GM23338 (cell line): ENCODE measurements at places on chromosomes 6 and 20.
A peak's percentile ranks its signal among the peaks of the same experiment; 100 is the strongest.

DNA sequence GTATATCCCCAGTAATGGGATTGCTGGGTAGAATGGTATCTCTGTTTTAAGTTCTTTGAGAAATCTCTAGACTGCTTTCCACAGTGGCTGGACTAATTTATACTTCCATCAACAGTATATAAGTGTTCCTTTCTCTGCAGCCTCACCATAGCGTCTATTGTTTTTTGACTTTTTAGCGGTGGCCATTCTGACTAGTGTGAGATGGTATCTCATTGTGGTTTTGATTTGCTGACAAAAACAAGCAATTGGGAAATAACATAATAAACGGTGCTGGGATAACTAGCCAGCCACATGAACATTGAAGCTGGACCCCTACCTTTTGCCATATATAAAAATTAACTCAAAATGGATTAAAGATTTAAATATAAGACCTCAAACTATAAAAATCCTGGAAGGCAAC lies 14.2 kb downstream of the OR2A4 start:
- DNase-seq = no peak

GRCh38 chr6:33875696-33876095 lies 71.9 kb upstream of the MLN start:
- no peak for DNase-seq

DNA sequence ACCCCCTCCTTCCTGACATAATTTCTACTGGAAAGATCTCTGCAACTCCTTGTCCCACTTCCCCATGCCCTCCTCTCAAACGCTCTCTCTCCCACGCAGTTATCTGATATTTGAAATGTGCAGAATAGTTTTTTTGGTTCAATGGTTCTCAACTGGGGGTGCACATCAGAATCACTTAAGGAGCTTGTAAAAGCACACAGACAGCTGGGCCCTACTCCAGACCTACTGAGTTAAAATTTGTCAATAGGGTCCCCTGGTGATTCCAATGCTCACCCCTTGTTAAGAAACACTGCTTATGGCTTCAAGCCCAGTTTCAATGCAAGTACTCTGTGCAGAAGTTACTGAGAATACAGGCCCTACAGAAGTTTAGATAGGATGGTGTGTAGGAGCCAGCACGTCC lies 45.2 kb upstream of the KCNK16 start:
- DNase-seq = no peak

GRCh38 chr6:34598712-34599111 lies 42.6 kb upstream of the SPDEF start:
- DNase-seq = no peak

GRCh38 chr6:158353883-158354877 lies 41.9 kb downstream of the TULP4 start:
- DNase-seq = no peak

DNA sequence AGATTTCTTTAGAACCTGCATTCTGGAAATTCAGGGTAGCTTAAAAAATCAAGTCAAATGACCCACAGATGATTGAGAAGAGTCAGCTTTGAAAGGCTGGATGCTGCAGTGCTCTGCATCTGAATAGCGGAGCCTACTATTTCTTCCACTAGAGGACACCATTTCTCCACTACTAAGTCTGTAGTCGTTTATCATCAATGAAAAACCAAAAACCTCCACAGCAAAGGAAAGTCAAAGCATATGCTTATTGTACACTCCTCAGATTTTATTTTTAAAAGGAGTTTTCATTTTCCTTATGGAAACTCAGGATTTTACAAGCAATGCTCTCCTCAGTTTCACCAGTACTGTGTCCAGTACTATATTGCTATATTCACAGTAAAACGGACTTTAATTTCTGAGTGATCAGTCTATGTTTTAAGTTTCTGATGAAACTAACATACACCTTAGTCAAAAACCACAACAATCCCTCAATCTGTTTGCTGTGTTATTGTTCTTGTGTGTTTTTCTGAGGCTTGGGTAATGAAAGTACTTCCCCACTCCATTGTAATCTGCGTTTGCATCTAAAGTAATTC lies 50.5 kb upstream of the ENPP5 start:
- DNase-seq = peak; percentile 80

DNA sequence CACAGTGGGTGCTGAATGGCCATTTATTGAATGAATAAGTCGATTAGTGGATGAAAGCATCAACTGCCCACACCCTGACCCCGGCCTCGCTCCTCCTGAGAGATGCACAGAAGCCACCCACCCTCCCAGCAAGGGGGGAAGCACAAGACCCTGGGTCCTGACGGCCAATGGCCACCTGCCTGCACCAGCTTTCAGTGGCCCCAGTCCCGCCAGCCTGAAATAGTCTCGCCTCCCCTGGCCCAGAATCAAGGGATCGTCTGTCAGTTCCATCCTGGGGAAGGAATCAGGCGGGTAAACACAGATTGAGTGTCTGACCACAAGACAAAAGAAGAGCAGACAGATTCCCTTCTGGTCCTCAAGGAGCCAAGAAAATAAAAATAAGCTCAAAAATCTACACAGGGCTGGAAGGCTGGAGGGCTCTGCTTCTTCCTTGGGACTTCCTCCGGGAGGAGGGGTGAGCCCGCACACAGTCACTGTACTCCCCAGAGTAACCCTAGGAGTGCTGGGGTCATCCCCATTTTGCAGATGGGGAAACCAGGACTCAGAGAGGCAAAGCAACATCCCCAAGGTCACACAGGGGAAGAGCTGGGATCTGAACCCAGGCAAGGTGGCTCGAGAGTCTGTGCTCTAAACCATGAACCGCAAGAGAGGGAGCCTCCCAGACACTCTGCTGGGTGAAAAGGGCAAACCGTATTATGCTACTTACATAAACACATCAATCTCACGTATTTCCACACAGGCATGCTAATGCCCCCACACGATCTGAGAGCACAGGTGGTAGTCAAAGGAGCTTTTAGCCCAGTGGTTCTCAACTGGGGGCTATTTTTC lies 7.8 kb downstream of the PREX1 start:
- peak; percentile 27 for DNase-seq

DNA sequence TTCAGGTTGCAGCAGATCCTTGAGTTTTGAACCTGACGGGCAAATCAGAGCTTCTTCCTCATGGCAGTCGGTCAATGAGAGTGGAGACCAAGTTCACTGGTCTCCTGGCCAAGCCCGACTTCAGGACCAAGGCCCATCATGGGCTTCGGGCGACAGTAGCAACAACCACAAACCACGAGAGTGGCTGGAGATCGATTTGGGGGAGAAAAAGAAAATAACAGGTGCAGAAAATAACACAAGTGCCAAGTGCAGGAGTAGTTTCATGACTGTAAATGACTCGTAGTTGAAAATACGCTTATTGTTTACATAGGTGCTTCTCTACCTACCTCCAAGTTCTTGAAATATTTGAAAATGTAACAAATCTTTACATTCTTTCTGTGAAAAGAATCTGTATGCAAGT lies 56.1 kb downstream of the DCBLD1 start:
- DNase-seq = no peak

DNA sequence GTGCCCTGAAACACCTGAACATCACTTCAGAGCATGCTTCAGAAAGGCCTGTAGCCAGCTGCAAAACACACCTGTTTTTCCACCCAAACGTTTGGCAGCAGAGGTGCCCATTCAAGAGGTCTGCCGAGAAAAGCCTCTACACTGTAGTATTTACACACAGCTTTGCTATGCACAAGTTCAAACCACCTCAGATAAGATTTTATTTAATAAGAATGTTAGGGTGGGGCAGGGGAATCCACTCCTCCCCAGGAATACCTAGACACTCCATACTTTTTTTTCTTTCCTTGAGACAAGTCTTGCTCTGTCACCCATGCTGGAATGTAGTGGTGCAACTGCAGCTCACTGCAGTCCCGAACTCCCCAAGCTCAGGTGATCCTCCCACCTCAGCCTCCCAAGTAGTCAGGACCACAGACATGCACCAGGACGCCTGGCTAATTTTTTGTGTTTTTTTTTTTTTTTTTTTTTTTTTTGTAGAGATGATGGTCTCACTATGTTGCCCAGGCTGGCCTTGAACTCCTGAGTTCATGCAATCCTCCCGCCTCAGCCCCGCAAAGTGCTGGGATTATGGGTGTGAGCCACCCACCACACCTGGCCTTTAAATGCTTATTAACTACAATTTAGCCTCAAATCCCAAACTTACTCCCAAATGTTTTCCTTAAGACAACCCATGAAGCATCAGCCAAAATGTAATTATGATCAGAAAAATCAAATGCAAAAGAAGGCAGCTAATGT lies 9.7 kb downstream of the MRPL14 start:
- no peak for DNase-seq

GRCh38 chr6:145420599-145420998 lies 314.7 kb downstream of the EPM2A start:
- no peak for DNase-seq

- no peak for DNase-seq
Observed at GRCh38 chr6:165847407-165848085, 184.5 kb upstream of the PDE10A start.

DNA sequence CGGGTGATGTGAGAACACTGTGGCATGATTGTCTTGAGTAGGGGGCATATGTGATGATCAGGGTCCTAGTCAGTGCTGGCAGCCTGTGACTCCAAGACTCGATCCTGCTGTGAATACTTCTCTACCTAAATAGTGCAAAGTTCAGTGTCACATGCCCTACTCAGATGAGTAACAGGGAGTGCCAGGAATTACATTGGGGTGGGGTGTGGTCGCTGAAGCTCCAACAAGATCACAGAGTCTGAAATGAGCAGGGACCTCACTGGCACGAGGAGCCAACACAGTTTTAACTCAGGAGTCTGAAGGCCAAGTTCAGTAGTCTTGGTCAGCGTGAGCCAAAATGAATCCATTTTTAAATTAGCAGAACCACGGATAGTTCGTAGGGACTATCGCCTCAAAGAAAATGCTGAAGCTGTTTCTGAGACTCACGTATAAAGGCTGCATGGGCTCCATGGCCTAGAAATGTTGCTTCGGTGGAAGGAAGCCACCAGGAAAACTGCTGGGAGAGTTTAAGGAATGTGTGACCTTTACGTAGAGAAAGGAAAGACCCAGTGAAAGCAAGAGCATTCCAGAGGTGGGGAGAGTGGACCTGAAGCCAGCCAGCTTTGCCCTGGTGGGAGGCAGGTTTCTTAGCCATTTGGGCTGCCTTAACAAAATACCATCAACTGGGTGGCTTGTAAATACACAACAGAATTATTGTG lies 72.2 kb downstream of the RPP40 start:
- peak; percentile 78 for DNase-seq

GRCh38 chr6:11750682-11751081 lies 27.9 kb downstream of the ADTRP start:
- DNase-seq = no peak

DNA sequence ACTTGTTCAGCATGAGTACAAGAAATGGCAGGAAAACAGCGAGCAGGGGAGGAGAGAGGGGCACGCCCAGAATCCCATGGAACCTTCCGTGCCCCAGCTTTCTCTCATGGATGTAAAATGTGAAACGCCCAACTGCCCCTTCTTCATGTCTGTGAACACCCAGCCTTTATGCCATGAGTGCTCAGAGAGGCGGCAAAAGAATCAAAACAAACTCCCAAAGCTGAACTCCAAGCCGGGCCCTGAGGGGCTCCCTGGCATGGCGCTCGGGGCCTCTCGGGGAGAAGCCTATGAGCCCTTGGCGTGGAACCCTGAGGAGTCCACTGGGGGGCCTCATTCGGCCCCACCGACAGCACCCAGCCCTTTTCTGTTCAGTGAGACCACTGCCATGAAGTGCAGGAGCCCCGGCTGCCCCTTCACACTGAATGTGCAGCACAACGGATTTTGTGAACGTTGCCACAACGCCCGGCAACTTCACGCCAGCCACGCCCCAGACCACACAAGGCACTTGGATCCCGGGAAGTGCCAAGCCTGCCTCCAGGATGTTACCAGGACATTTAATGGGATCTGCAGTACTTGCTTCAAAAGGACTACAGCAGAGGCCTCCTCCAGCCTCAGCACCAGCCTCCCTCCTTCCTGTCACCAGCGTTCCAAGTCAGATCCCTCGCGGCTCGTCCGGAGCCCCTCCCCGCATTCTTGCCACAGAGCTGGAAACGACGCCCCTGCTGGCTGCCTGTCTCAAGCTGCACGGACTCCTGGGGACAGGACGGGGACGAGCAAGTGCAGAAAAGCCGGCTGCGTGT lies 11.6 kb downstream of the TNFAIP3 start:
- peak; percentile 92 for DNase-seq

GRCh38 chr6:54419885-54420284 lies 111.6 kb downstream of the TINAG start:
- no peak for DNase-seq

DNA sequence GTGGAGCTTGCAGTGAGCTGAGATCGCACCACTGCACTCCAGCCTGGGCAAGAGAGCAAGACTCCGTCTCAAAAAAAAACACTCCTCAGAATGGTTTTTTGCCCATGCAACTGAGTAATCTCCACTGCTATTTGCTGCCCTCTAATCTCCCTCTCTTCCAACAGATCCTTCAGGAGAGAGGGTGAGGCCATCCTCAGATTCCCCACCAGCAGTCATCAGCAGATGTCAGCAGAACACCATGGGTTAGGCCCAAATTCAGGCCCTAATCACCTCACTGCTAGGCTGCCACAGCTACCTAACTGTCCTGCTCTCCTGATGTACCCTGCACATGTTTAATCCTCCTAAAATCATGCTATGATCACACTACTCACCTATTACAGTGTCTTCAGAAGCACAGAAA lies 63.2 kb upstream of the BEND6 start:
- DNase-seq = peak; percentile 26
